Activated T-cell treated with anti-CD3 and anti-CD28 coated beads, Interleukin-2, amount 50 U/mL, for 4 hours (primary cell): ENCODE measurements at places on chromosomes 11 and 22. TPM values are rescaled to one million over a fixed set of nuclear protein-coding genes. Genes with fewer than 3 reads are reported as not detected.
A peak's percentile ranks its signal among the peaks of the same experiment; 100 is the strongest.

PLA2G3 gene
- not detected for total RNA-seq

DNA sequence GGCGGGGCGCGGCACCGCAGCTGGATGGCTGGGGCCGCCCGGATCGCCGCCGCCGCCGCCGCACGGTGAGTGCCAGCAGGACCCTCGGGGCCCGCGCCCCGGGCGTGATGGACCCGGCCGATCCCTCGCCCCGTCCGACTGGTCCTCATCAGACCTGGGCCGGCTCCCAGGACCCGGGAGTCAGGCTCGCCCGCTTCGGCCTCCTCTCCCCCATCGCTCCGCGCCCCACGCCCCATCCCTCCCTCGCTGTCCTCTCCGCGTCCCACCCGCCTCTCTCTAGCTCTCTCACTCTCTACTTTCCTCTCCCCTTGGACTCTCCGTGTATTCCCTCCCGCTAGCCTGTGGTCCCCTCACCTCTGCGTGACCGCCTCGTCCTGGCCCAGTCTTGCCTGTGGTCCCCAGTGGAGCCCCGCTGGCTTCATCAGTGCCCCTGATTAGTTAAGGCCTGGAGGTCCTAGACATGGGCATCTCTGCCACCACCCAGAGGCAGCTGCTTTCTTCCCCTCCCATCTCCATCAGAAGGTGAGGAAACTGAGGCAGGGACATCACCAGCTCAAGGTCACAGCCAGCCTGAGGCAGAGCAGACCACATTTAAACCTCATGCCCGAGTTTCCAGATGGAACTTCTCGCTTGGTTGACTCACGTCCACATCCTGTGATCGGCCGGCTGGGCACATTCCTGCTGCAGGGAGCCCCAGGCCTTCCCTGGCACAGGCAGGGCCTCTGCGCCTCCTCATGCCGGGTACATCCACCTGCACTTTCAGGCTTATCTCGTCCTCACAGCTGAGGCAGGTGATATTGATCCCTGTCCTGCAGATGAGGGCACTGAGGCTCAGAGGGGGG, 429 bp downstream of the SLC39A13 start:
- DNase-seq: no peak

DNA sequence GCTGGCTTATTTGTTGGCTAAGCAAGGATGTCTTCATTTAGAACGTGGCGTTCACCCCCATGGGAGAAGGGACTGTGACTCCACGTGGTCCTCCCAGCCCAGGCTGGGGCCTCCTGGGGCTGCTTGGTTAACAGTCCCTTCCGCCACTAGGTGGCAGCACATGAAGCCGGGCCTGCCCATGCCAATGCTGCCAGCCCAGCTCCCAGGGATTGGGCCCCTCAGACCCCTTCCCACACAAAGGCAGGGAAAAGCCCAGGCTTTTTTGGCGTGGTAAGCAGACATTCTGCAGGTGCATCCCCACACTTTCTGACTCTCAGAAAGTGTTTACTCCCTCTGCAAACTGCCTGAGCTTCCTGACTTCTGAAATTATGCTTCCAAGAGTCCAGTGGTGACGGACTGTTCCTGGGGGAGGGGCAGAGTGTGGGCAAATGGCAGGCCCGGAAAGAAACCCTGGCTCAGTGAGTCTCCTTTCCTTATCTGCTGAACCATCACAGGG, 3.1 kb downstream of the CBX6 start:
- peak; percentile 85 for DNase-seq

DNA sequence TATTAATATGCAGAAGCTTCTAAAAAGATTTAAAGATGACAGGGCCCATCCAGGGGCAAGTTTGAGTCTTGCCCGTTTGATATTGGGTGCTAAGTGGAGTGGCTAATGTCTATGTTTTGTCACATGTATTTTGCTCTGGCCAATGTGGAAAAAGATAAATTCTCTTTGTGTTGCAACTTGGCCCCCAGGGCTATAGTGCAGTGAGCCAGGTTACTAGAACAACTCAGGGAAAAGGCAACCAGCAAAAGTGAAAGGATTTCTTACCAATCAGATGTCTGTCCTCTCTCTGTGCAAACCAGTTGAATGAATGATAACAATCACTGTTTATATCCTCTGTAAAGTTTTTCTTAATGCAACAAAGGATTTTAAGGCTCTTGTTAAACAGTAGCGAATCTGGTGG, 4.6 kb upstream of the CLNS1A start:
- no peak for DNase-seq

DNA sequence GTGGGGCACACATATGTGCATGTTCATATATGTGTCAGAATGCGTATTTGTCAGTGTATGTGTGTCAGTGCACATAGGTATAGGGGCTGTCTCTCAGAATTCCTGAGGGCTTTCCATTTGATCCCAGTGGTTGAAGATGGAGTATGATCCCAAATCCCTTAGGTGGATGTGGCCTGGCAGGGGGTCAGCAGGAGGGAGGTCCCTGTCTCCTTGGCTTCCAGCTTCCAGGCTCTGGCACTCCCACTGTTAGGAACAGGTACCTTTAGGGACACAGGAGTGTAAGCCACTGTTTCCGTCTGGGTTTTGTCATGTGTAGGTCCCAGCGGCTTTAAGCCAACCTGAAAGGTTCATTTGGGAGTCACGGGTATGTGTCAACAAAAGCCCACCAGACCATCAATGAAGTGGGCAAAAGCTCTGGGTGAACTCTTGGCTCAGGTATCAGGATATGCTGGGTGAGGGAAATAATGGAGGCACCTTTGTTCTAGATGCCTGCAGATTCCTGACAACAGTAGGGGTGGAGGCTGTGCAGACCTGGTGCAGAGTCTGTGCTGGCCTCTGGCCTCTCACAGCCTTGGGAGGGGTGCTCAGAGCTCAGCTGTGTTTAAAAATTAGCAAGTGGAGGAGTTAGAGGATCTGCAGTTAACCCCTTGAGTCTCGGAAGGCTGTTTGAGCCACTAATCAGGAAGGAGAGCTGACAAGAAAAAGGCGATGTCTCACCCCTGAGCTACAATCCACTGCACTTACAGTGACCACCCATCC, 9.0 kb downstream of the KCNQ1OT1 start:
- no peak for DNase-seq
